ENCODE measurements at places on chromosomes 16 and 17.

- DNase-seq, result no peak
These were observed 1.1 kb downstream of the GAS7 start for GRCh38 chr17:10197362-10197720.

DNA sequence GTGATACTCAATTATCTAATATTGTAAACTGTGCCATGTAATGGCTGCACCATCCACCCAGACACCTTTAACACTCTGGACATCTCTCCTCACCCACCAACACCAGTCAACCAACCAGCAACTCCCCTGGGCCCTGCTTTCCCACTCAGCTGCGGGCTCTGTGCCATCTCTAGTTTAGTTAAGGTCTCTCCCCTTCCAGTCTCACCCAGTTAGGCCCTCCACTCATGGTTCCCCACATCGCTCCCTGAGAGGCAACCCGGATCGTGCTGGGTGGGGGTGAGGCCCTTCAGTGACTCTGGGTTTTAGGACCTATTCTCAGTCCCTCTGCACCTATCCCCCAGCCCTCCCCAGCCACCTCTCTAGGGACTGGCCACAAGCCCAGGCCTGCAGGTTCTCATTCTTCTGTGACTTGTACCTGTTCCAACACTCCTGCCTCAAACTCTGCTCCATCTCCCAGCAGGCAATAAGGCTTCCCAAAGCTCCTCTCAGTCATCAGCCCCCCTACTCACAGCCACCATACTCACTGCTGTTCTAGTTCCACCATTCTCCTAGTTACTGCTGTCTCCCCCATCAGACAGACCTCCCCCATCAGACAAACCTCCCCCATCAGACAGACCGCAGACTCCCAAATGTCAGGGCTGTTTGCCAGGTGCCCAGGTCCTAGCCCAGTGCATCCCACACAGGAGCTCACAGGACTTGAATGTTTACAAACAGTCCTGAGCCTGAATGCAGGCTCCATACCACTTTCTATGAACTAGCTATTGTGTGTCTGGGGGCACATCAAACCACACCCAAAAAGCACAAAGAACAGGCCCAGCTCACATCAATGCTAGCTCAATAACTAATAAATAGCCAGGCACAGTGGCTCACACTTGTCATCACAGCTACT lies 2.6 kb downstream of the TK2 start:
- no peak for DNase-seq

DNA sequence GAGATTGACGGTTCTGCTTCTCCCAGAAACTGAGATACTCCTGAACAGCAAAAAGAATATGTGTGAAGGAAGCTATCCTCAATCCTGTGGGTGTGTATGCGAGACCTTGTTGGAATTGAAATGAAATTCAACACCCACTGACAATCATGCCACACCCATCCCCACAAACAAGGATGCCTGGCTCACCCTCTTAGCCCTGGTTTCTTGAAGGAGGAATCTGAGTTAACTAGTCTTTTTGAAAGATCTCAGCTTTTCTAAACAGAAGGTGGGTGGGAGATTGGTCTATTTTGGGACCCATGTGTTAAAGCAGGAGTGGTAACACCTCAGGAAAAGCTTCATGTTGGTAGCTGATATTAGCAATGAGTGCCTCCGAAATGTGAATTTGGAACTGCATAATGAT lies 1244.5 kb downstream of the CDH11 start:
- no peak for DNase-seq

DNA sequence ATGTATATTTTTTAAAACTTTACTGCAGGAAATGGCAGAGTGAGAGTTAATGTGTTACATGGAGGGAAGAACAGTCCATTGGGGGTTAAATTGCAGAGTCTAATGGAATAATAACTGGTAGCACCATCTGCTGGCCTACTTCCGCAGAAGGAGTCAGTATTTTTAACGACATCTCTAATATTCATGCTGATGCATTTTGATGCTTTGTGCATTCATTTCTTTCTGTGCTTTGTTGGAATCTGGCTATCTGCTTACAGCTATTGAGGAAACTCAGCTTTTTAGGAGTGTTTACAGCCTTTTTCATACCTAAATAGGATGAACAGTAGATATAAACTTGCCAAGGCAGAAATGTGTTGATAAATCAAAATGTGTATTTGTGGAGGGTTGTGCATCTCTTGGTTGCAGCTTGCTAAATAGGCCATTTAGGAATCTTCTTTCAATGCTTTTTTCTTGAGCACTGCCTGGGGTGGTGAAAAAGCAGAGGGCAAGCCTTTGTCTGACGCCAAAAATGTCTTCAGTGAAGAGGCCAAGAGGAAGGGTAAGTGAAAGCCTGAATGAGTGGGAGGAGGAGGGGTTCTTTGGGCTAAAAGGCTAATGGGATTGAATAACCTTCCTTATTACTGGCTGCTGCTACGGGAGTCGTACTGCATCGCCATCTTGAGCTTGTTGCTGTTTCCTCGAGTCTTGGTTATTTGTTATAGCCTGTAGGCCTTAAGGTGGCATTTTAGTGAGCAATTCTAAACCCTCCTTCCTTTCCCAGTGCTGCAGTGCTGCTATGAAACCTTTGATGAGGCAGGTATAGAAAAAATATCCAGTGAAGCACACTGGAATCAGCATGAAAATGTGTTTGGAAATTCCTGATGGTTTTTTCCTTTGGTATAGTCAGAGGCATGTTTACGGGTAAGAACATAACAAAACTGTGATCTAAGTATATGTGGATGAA lies 153.3 kb downstream of the CHD9 start:
- DNase-seq, result peak; percentile 42

DNA sequence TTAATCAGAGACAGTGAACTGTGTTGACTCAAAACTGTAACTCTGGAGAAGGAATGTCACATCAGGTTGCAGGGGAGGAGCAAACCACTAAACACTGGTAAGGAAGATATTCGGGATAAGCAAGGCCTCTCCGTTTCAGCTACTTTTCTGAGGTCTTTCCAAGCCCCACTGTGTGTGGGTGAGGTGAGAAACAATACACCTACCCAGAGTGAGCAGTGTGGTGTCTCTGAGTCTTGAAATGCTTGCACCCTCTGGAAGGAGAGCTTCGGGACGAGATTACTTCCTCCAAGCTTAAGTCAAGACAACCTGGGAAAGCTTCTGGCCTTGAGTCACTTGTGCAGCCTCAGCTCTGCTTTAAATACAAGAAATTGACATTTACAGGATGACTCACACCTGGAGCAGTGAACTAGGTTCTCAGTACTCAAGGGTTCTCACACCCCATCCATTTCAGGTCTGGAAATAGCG lies 2.5 kb upstream of the MAP3K14 start:
- DNase-seq, result no peak

DNA sequence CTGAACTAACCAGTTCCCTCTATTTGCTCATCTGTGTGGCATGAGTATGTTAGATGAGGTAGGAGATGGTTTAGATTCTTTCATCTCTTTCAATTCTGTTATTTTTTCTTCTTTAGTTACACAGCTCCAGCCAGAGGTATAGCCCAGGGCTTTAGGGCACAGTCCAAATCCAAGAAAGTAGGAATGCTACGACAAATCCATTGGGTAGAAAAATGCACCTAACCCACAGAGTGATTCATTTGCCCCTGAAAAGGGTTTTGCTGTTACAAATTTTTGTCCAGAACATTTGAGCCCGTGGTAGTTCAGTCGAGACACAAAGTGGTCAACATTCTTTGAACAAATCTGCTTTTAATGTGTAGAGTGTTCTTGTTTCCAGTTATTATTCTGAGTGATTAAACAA lies 250.7 kb downstream of the HS3ST3A1 start:
- DNase-seq, result no peak

- DNase-seq, result no peak
These were observed 7.8 kb upstream of the MYH8 start for GRCh38 chr17:10429421-10430045.

DNA sequence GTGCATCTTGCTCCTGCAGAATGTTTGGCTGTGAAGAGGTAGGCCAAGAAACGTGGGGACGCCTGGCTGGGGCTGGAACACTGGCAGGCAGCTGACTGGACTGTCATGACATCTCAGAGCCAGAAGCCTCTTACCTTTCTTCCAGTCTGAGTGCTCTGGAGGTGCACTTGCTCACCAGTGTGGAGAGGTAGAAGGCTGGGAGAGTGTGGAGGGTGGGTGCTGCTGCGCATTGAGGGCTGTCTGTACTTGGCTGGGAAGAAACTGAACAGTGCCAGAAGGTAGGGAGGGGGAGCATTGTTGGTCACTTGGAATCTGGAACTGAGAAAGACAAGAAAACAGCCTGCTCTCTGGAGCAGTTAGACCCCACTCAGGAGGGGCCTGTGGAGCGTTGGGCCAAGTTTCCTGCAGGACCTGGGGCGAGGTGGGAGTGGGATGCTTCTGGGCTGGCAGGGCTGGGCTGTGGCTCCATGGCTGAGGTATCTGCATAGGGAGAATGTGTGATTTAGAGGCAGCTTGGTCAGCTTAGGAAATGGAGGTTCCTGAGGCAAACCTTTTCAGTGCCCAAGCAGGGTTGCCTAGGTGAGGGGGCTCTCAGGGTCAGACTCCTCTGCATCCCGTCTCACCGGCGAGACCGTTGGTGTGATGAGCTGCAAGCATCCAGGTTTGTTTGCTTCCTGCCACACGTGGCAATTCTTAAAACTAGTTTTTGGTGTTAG lies 55.1 kb downstream of the KSR1 start:
- no peak for DNase-seq

GRCh38 chr16:11725457-11725856 lies 17.2 kb downstream of the TXNDC11 start:
- DNase-seq, result no peak

GRCh38 chr16:12303653-12304052 lies 327.1 kb downstream of the SNX29 start:
- DNase-seq, result no peak
